ENCODE measurements at places on chromosomes 5 and 9. TPM values are rescaled to one million over a fixed set of nuclear protein-coding genes. Genes with fewer than 3 reads are reported as not detected.

GRCh38 chr5:134410822-134411221 lies 859 bp downstream of the CDKN2AIPNL start:
- no peak for DNase-seq

GRCh38 chr5:77768978-77769377 lies 7.2 kb downstream of the TBCA start:
- DNase-seq: no peak

DNA sequence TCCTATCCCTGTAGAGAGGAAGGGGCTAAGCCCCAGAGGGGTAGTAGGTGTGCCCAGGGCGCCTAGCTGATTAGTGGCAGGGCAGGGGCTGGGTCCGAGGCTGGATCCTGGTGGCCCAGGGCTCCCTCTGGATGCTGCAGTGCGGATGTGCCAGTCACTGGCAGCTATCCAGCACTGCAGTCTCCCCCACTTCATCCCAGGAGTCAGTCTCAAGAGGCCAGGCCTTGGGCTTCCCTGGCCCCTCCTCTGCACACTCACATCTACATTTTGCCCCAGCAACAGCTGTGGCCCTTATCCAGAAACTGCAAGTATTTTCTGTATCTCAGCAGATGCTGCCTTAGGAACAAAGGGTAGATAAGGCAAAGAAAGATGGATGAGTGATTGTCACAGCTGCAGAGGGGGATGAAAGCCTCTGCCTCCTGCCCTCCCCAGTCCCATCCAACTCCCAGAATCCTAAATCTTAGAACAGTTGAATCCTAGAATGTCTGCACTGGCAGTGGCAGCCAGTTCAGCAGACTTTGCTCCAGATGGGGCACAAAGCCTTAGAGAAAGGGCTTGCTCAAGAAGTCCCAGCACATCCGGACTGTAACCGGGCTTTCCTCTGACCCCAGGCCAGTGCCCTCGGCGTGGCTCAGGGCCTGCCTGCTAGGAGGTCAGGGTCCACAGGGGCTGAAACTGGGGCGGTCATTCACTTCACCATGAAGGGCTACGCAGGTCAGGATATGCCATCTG lies 1.6 kb downstream of the ANXA6 start:
- no peak for DNase-seq

GRCh38 chr5:19608444-19609002 lies 379.5 kb downstream of the CDH18 start:
- no peak for DNase-seq

Gene OTP
- not detected for total RNA-seq

All from psoas muscle (tissue), 8 donors.